Regular cardiac myocyte (primary cell): ENCODE measurements at places on chromosomes 12 and 14. TPM values are rescaled to one million over a fixed set of nuclear protein-coding genes. Genes with fewer than 3 reads are reported as not detected.

Gene CHGA
- under 0.01 TPM in 1 of 2 replicates, not detected in the other for total RNA-seq

Gene HOXC12
- total RNA-seq, result not detected in 2 replicates

Gene GPX2
- not detected in 2 replicates for total RNA-seq

Gene PRPH
- total RNA-seq, result under 0.01 and 0.85 TPM in 2 replicates

Gene SLC38A4
- total RNA-seq, result 0.28 and 1.7 TPM in 2 replicates
